Left lobe of liver (tissue), 2 donors: ENCODE measurements at places on chromosomes 11 and 22. TPM values are rescaled to one million over a fixed set of nuclear protein-coding genes. Genes with fewer than 3 reads are reported as not detected.

RBM4B gene
- 8.1 TPM for total RNA-seq

SMIM35 gene
- total RNA-seq = 0.08 TPM

DNA sequence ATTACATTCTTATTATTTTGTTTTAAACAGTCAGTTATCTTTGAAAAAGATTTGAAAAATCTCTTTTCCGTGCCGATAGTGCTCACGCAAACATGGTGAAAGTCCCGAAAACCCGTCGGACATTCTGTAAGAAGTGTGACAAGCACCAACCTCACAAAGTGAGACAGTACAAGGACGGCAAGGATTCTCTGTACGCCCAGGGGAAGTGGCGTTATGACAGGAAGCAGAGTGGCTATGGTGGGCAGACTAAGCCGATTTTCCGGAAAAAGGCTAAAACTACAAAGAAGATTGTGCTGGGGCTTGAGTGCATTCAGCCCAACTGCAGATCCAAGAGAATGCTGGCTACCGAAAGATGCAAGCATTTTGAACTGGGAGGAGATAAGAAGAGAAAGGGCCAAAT is 28.7 kb upstream of the CTSD start:
- peak; percentile 18 for DNase-seq

DNA sequence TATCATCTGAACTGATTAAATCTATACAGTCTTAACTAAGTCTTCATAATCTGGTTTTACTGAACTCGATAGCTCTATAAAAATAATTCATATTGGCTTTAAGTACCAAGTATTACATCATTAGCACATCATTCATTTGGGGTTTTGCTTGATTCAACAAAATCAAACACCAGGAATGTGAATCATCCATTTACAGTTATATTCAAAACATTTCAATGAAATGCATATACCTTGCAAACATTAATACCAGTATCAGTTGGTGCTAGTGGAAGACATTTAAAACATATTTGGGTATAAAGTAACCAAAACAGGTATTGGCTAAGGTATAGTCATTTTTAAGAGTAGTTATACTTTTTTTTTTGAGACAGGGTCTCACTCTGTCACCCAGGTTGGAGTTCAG is 12.2 kb upstream of the CCDC89 start:
- DNase-seq = no peak

DRICH1 gene
- total RNA-seq = 0.18 TPM

DNA sequence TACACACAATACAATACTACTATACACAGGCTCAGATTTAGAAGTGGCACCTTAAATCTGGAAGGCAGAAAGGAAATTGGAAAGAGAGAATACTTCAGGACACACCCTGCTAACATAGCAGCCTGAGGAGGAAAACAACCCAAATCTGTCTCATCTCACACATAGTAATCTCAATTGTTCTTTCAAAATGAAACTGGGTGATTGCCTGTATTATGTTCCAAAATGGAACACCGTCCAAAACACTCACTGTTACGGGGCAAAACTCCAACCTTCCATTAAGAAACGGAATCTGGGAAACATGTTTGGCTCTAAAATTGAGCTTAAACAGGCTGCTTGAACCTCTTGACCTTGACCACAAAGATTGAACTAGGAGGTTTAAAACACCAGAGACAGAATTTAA is 572.6 kb downstream of the OPCML start:
- DNase-seq = no peak

PGA3 gene
- total RNA-seq = not detected

CREB3L1 gene
- 0.30 TPM for total RNA-seq

PAMR1 gene
- total RNA-seq = 1.8 TPM

MUC6 gene
- 1.0 TPM for total RNA-seq

CNIH2 gene
- total RNA-seq = 0.13 TPM

GRCh38 chr22:42895087-42895486 is 38.0 kb upstream of the ARFGAP3 start:
- no peak for DNase-seq

GRCh38 chr11:45949992-45950407 is 27.5 kb downstream of the LARGE2 start:
- no peak for DNase-seq

ZNF70 gene
- 0.96 TPM for total RNA-seq

- no peak for DNase-seq
These were observed 21.6 kb upstream of the C11orf96 start for GRCh38 chr11:43920598-43921419.

- DNase-seq = no peak
These were observed 13.9 kb downstream of the SBF1 start for GRCh38 chr22:50460938-50461337.

GRAMD1B gene
- total RNA-seq = 1.4 TPM

RBM4 gene
- total RNA-seq = 36.3 TPM

DNA sequence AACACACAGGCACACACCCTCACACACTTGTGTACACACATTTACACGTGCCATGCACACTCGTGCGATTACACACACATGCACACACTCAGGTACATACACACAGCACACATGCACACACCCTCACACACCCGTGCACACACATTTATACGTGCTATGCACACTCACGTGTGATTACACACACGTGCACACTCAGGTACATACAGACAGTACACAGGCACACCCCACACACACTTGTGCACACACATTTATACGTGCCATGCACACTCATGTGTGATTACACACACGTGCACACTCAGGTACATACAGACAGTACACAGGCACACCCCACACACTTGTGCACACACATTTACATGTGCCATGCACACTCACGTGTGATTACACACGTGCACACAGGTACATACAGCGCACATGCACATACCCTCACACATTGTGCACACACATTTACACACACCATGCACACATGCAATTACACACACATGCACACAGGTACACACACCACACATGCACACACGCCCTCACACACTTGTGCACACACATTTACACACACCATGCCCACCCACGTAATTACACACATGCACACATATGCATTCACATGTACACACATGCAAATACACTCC is 4.6 kb downstream of the IFITM10 start:
- peak; percentile 42 for DNase-seq

ACRV1 gene
- total RNA-seq = not detected

- DNase-seq = peak; percentile 49
These were observed 19.2 kb downstream of the PIM3 start for GRCh38 chr22:49979587-49980264.

GRCh38 chr11:110124605-110125004 is 31.4 kb downstream of the ZC3H12C start:
- DNase-seq = no peak

NAV2 gene
- total RNA-seq = 32.0 TPM

HTR3B gene
- not detected for total RNA-seq

GRCh38 chr11:64492561-64492960 is 98.5 kb upstream of the SLC22A12 start:
- DNase-seq = no peak

GRCh38 chr11:59069087-59069486 is 17.0 kb upstream of the GLYATL1B start:
- no peak for DNase-seq

PANX2 gene
- total RNA-seq = 10.6 TPM

OR8D1 gene
- total RNA-seq = not detected

KCNE3 gene
- 2.1 TPM for total RNA-seq

THRSP gene
- total RNA-seq = 48.6 TPM

- no peak for DNase-seq
These were observed 172.6 kb upstream of the LUZP2 start for GRCh38 chr11:24324211-24324610.

OTOG gene
- not detected for total RNA-seq

DNA sequence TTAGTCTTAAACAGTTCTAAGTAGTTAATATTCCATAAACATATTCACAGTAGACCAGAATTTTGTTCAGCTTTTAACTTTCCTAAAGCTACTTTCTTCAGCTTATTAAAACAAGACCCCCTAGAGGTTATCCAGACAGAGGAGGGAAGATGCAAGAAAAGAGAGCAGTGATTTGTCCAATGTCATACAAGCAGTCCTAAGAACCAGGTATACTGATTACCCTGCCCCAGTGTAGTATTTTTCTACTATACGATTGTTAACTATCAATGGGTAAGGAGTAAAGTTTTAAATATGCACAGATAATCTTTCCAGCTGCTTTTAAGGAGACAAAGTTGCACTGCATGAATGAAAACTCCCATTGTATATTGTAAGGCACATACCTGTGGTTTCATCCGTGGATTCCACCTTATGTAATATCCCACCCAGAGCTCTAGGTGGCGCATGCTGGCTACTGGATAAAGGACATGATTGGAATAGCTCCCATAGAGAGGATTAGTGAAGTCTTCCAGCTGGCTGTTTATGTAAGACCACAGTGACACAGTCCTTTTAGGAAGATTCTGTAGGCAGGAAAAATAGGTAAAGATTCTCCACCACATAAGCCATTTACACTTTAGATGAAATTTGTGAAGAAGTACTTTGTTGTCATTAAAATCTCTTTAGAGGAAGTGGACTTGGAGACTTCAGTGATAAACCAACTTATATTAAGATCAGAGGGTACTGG is 45.6 kb downstream of the CEP57 start:
- DNase-seq = peak; percentile 51

DNA sequence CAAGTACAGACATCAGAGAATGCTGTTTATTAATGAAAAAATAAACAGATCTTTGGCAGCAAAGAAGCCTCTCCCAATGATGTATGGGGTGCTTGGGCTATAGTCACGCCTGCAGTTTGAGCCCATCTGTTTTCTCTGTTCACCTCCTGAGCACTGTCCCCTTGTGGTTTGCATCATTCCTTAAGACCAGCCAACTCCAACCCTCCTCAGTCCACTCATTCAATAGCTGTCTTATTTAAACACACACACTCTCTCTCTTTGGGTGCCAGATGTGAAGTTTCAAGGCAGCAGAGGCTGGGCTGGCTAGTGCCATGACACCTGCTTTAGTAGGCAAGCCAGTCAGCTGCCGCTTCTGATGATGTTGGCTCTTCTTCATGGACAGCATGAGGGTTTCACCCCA is 58.1 kb downstream of the POLD3 start:
- DNase-seq = no peak

NEFH gene
- total RNA-seq = 0.15 TPM

MS4A3 gene
- total RNA-seq = 0.25 TPM

DNA sequence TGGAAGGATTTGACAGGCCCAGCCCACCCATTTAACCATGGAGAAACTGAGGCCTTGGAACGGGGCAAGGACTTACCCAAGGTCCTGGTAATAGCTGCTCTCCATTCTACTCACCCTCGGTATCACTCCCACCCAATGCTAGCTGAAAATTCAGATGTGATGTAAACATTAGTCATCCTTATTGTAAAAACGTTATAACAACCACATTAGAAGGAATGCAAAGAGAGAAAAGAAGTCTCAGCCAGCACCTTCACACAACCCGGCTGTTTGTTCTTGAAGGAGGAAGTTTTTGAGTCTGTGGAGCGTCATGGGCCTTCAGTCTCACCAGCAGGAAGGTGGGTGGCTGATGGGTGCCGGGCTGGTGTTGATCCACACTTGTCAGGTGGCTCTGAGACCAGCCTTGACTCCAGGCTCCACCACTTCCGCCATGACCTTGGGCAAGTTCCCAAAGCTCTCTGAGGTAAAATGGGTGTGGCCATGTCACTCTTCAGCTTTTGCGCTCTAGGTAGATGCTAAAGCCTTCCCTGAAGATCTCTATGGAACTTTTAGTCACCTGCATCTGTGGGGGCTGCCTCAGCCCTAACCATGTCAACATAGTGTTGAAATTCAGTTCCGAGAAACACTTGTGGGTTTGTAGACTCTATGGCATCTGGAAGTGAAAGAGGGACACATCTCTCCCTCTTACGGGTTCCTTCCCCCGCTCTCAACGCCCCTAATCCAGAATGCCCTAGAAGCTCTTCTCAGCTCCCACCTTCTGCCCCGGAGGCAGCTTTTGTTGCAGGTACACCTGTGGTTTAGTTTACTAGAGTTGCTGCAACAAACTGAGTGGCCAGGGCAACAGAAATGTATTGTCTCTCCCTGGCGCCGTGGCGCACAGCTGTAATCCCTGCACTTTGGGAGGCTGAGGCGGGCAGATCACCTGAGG is 14.8 kb downstream of the CD6 start:
- no peak for DNase-seq

SLCO2B1 gene
- total RNA-seq = 327 TPM

GRCh38 chr11:36360826-36361415 is 64.8 kb downstream of the PRR5L start:
- DNase-seq = no peak

SLC6A5 gene
- total RNA-seq = not detected

- DNase-seq = no peak
These were observed 6.6 kb upstream of the CSNK2A3 start for GRCh38 chr11:11359611-11360010.

- DNase-seq = no peak
These were observed 24.9 kb downstream of the BMAL1 start for GRCh38 chr11:13302420-13302958.

USP2 gene
- 10.9 TPM for total RNA-seq

GRCh38 chr11:77548552-77549445 is 41.0 kb upstream of the AQP11 start:
- DNase-seq = no peak

SELENOM gene
- total RNA-seq = 7.0 TPM

DNA sequence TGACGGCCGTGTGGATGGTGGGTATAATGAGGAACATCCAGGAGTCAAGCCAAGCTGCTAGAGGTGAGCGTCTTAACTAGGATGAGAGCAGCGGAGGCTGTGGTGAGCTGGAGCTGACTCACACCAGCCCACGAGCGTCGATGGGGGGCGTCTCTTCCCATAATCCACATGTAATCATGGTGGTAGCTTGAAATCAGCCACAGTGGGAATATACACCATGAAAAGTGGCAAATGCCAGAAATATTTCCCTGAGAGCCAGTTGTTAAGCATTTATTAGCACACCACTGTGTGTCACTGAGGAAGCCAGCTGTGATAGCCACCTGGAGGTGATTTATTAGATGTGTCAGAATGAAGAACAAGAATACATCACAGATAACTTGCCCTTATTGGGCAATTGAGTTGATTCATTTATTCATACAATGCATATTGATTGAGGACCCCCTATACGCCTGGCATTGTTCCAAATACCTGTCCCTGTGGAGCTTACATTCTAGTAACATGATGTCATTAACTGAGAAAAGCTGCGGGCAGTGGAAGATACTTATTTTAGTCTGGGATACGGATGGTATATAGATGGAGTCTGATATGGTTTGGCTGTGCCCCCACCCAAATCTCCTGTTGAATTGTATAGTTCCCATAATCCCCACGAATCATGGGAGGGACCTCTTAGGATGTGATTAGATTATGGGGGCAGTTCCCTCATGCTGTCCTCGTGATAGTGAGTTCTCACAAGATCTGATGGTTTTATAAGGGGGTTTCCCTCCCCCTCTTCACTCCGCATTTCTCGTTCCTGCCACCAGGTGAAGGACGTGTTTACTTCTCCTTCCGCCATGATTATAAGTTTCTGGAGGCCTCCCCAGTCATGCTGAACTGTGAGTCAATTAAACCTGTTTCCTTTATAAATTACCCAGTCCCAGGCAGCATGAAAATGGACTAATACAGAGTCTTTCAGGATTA is 473.4 kb downstream of the METTL15 start:
- DNase-seq = no peak

DNA sequence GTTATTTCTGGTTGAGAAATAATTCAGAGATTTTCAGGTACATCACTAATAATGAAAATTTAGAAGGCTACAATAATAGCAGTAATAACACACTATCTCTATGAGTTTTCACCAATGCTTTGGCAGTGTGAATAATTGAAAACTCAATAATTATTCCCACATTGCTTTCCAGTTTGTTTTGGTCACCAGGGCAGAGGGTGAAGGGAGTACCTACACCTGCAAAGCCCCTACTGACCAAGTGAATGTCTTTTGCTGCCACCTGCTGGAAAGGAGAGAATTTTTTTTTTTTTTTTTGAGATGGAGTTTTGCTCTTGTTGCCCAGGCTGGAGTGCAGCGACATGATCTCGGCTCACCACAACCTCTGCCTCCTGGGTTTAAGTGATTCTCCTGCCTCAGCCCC is 3.2 kb downstream of the NELL1 start:
- no peak for DNase-seq
